ENCODE measurements at places on chromosomes 3 and 15.

DNA sequence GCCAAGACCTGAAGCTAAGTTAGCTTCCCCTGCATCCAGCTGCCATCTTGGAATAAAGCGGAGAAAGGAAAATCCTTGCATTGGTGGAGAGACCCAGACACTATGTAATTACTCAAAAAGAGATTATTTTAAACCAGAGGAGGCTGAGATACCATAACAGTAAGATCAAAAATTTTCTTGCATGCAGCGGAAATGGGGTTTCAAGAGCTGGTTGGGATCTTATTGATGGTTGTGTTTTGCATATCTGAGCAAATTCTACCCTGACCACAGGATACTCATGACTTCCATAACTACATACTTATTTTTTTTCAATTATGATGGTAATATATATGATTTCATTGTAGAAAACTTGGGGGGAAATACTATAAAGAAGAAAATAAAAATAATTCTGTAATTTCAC is 17.5 kb downstream of the TMEM158 start:
- DNase-seq: no peak

- no peak for DNase-seq
Observed at GRCh38 chr15:62636823-62637573, 405.5 kb upstream of the TPM1 start.

- no peak for DNase-seq
Observed at GRCh38 chr3:88195951-88196434, 46.2 kb downstream of the C3orf38 start.

DNA sequence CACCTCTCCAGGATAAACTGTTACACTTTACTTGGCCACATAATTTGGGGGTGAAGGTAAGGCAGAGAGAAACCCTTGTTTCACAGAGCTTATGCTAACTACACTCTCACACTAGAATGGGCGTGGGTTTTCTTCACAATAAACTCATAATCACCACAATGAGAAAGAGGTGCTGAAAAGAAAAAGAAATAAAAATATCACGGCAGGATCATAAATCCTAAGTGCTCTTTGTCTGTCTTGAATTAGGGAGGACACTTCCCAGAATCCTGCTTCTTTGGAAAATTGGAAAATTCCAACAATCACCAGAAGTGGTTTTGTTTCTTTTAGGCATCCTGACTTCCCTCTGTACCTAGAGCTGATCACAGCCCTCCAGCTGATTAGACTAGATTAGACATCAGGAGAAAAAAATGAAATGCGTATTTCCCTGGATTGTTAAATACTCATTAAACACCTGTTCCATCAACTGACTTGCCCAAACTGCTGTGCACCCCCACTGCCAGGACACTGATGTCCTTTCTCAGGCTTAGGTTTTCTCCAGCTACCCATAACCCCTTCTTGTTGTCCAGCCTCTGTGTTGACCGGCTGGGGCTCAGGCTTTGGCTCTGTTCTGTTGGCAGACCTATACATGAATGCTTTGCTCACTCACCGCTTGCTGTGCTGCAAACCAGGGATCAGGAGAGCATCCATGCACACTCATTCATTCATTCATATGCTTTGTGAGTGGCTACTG is 41.6 kb upstream of the ACKR4 start:
- no peak for DNase-seq

- no peak for DNase-seq
Observed at GRCh38 chr3:69092030-69092516, 7.3 kb downstream of the ARL6IP5 start.

DNA sequence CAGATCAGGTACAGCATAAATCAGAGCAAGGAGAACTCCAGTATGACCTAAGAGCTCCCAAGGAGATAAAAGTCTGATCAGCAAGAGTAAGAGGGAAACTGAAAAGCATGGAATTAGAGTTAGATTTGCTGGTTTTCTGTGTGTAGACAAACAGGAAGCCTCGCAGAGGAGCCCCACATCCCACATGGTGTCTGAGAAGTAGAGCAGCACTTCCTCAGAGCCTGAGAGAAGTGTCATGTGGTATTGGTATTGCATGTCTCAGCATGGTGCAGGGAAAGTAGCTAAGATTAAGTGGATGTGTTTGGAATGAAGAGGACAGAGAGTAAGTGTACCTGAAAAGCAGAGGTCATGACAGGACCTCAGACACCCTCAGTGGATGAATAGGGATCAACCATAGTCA is 175.4 kb upstream of the GBE1 start:
- DNase-seq: no peak

DNA sequence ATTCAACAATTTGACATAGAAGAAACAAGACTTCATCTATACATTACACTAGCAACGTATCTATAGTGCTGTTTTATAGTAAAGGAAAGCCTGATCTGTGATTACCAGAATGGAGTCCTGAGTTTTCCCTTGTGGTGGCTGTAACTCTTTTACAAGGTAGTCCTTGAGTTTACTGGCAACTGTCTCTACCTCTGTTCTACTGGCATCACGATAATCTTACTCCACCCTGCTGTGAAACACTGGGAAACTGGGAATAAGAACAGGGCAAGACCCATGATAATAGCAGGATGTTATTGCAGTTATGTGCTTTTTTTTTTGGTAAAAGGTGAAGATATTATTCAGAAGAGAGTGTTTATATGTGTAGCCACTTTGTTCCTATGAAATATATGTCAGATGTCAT is 12.4 kb upstream of the HHLA2 start:
- DNase-seq: no peak

DNA sequence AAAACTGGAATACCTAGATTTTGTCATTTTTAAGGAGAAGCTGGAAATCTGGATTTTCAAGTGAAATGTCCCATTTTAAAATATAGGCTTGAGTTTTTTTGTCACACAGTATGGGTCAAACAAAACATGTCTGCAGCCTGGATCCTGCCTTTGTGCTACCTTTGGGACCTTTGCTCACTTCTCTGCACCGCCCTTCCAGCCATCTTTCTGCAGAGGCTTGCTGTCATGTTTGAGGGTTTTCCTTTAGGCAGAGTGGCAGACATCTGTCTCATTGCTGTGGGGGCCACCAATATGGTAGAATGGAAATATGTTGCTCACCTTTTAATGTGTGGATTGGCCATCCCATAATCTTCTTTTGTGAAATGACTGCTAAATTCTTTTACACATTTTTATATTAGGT is 136.3 kb downstream of the EEFSEC start:
- DNase-seq: no peak

DNA sequence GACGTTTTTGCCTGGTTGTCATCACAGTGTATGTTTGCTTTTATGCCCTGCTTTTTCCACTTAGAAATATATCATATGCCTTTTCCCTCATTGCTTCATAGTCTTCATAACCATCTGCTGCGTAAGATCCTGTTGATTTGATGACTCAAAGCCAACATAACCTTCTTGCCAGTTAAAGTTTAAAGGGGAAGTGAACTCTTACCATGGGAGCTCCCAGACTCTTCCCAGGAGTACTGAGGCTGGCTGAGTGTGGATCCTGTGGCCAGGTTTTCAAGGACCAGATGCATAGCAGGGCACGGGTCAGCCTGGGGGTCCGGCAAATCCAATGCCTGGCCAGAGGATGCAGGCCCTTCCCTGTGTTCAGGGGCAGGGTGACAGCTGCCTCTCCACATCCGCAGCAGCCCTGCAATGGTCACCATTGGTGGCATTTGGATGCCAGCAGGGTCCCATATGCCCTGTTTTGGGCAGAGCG is 42.0 kb upstream of the SACM1L start:
- DNase-seq: no peak

DNA sequence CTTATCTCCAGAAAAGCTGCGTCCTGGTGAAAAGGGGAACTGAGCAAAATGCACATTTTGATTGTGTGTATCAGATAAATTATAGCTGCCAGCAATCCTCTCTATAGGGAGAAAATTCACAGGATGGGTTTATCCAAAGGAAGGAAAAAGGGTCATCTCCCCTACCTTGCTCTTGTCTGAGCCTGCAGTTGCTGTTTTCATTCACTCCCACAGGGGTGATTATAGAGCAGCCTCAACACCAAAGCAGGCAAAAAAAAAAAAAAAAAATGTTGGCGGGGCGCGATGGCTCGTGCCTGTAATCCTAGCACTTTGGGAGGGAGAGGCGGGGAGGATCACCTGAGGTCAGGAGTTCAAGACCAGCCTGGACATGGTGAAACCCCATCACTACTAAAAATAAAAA is 333.7 kb downstream of the ROBO2 start:
- DNase-seq: no peak

GRCh38 chr3:104273046-104273649 is 1093.6 kb upstream of the ALCAM start:
- no peak for DNase-seq

DNA sequence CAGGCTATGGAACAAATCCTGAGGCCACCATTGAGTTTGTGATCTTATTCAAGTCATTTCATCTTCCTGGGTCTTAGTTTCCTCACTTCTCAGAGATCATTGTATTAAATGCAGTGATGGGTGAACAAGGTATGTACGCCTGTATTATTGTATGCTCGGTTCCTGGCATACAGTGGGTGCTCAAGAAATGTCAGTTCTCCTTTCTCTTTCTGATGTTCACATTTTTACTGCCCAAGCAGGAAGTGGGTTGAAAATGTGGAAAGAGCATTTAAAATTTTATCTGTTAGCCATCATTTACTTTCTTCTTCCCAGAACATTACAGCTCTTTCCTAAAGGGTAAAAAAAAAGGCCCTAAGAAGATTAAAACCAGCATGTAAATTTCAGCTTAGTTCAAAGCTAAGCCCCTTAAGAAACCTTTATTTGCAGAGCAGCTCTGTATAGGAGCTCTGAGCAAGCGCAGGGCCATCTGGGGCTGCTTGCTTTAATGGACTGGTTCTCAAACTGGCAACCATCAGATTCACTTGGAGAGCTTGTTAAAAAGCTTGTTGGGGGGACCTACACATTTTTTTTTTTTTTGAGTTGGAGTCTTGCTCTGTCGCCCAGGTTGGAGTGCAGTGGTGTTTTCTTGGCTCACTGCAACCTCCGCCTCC is 179.4 kb downstream of the CHST2 start:
- no peak for DNase-seq

- DNase-seq: no peak
Observed at GRCh38 chr3:71582036-71582611, 1.4 kb downstream of the FOXP1 start.

GRCh38 chr3:18119866-18120265 is 305.3 kb downstream of the SATB1 start:
- DNase-seq: no peak

GRCh38 chr15:62940755-62941361 is 101.7 kb upstream of the TPM1 start:
- DNase-seq: no peak

DNA sequence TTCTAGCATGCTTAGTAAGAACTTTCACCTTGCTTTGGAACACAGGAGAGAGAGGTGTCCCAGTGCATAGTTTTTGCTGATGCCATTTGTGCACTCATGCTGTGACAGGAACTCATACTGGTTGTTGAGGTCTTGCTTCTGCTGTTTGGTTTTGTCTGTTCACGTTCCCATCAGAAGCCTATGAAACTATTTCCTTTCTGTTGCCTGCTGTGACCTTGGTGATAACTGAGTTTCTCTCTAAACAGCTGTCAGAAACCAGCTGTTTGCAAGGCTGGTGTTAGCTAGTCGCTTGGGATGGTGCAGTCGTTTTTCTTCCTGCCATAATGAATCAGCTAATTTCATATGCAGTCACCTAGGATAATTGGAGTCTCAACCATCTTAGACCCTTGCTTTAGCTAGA is 724.1 kb downstream of the GRM7 start:
- DNase-seq: no peak

DNA sequence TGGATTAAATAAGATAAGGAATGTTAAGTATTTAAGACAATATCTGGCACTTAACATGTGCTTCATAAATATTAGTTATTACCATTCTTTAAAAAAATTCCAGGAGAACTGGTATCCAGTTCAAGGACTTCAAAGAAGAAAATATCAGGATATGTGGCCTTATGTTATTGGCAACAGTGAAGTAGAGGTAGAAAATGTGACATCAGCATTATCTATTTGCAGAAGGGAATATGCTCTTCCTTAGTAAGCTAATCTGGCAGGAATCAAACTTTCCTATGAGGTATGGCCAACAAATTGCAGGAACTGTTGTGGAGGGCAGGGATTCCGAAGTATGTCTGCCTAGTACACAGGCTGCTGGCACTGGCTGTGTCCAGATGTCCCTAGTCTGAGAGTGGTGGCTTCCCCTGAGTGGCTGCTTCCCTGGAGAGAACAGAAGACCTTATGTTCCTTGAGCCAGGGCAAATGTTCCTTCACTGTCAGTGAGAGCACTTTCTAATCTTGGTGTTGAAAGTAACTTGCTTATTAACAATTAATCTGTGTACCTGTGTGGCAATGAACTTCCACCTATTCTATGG is 351.7 kb upstream of the THRB start:
- DNase-seq: no peak

GRCh38 chr3:100864471-100865250 is 128.6 kb downstream of the ABI3BP start:
- no peak for DNase-seq

DNA sequence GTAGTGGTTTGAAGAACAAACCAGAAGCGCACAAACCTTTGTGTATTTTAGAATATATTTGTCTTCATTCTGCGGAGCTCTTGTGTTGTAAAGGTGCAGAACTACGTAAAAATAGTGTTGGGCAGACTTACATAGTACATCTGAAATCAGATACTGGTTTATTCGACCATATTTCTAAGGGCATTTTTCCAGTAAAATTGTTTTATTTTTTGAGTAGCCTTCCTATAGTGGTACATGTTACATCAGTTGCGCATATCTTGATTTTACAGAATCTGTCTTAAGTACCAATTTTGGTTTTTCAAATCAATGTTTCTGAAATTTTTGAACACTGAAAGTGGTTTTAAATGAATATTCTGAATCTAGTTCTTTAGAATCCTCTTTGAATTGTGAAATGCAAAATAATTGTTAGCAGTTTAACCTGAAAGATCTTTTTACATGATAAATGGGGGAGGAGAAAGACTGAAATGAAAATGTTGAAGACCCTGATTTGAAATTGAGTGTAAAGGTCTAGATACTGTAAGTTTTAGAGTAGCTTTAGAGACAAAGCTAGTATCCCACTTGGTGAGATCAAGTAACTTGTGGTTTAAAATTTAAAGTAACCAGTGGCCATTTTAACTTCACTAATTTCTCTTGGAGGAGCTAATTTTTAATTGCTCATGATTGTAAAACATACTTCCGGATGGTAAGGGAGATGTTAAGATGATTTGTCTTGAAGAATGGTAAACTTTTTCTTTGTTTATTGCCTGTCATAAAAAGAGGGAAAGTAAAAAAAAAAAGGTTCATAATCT is 15.5 kb upstream of the CHD2 start:
- DNase-seq: no peak

DNA sequence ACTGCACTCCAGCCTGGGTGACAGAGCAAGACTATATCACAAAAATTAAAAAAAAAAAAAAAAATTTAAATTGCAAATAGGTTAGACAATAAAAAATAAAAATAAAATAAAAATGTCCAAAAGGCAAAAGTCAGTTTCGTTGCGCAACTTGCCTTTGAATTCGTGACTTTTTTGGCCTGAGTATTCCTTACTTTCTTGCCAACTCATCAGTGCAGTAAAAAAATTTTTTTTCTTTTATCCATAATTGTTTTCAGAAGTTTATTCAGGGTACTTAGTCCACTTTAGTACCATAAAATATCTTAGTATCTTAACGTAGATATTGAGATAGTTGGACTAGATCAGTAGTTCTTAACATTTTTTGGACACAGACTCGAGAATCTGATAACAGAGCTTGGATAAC is 22.4 kb upstream of the CILP start:
- no peak for DNase-seq

GRCh38 chr3:155555479-155556060 is 189.3 kb downstream of the PLCH1 start:
- DNase-seq: no peak
